ENCODE measurements at places on chromosomes 12 and 14.

DNA sequence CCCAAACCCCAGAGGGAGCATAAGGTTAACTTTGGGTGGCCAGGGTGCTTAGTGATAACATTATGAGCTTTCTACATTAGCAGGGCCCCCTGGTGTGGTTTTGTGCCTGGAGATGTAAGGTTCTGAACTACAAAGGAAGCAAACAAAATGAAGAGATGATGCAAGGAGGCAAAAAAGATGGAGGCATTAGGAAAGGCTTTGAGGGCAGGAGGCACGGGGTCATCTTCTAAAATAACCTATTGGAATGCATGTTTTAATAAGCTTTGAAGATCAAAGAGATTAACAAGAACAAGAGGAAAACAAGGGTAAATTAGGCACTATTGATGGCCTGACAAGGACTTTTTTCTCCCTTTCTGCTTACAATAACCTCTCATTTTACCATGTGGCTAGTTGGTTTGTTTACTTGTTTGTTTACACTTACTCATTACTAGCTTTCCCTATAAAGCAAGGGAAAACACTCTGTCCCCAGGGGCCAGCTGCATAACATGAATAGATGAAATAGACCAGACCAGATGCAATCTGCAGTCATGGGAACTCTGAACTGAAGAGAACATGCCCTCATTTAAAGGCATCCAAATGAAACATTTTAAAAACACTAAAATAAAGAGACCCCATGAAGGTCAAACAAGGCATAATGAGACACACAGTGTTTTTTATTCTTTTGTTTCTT, 390.3 kb downstream of the DIO2 start:
- no peak for DNase-seq

GRCh38 chr12:27709932-27710591, 570 bp upstream of the MRPS35 start:
- DNase-seq, result no peak

DNA sequence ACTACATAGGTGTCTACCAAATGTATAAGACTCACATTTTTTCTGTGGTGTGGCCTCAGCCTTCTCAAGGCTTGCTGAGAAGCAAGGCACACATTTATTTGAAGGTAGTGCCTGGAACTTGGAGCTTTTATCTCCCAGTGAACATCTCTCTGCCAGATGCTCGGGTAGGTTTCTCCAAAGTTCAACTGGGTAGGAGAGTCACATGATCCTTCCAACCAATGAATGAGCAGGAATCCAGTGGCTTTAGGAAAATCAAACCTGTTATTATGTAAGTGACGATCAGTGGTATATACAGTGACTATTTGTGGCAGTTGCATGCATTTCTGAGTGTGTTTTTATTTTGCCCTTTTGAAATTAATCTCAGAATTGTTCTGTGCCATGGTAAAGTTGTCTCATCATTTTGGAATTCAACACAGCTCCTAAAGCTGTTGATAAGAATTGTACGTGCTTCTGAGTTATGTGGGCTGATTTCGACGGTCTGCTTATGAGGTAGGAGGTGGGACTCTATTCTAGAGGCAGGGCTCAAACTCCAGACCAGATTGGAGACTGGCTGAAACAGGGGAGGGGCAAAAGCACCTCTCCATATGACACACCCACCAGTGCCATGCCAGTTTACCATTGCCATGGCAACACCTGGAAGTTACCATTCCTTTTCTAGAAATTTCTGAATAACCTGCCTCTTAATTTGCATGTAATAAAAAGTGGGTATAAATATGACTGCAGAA, 57.6 kb downstream of the EID3 start:
- DNase-seq, result no peak

DNA sequence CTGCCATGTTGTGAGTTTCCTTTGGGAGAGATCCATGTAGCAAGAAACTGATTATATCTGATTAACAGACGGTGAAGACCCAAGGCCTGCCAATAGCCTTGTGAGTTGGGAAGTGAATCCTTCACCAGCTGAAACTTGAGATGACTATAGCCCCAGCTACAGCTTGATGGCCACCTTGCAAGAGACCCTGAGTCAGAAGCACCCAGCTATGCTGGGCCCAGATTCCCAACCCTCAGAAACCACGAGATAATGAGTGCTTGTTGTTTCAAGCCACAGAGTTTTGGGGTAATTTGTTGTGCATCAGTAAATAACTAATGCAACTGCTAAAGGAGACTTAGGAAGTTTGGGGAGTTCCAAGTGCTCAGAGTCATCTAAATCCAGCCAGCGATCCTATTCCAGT, 80.3 kb downstream of the AVPR1A start:
- DNase-seq, result no peak

GRCh38 chr14:27536748-27537147, 938.9 kb upstream of the NOVA1 start:
- no peak for DNase-seq

DNA sequence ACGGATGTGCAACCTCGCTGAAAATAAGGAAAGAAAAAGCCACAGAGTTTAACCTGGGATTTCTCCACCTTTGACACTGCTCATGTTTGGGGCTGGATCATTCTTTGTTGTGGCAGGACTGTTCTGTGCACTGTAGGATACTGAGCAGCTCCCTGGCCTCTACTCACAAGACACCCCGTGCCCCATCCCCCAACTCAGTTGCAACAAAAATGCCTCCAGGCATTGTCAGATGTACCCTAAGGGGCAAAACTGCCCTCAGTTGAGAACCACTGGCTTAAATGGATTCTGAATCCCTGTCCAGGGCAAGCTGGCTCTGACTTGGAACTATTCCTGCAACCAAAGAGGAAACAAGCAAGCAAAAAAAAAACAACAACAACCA, 2.1 kb downstream of the GLTP start:
- no peak for DNase-seq

DNA sequence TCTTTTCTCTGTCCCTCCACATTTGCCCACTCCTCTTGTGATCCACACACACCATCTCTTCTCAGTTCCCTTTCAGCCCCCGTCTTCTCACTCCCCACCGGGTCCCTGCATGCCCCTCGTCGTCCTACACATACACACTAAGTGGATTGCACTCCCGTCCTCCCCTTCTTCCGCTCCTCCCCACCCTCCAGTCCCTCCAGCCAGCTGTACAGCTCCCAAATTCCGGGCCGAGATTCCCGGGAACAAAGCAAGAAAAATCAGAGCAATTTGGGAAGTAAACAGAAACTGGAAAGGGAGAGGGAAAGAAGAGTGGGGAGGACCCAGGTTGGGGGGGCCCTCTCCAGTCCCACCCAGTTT, 282 bp upstream of the IGFBP6 start:
- DNase-seq, result no peak

DNA sequence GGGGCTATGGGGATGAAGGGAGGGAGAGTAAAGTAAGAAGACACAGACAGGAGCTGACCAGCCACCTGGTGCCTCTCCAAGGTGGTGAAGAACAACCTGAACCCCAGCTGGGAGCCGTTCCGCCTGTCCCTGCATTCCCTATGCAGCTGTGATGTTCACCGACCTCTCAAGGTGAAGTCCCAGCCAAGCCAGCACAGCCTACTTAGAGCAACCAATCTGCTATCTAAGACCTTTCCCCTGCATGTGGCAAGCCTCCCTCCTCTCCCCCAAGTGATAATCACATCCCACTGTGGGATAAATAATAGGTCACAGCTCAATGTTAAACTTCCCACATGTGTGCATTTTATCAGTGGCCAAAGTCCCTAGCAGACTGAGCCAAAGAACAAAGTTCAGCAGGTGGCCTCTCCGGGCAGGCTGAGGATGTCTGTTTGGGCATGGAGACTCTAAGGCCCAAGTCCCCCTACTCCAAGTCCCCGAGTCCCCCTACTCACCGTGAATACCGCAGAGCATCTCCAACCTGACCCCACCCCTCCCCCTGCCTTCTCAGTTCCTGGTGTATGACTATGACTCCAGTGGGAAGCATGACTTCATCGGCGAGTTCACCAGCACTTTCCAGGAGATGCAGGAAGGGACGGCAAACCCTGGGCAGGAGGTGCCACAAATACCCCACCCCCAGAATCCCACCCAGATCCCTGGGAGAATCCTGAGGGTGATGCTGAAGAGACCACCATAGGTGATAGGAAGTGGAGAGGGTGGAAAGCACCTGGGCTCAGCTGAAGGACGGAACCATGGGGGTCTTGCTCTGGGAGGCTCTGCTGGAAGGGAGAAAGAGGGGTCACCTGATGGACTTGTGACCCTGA, 3.5 kb downstream of the CPNE6 start:
- no peak for DNase-seq

DNA sequence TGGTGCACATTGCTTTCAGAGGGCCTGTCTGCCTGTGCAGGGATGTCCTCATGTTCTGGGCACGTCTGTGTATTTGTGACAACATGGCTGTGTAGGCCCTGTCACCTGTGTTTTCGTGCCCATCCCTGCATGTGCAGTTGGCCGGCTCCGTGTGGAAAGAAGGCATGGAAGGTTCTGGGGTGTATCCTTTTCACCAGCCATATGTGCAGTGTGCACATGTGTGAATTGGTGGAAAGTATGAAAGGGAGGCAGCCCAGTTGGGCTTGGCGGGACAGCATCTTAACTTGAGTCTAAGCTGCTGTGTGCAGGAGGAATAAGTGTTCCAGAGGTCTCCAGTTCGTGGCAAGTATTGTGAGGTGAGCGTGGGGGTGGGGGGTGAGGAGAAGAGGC, 669 bp downstream of the TSPAN11 start:
- no peak for DNase-seq
